ENCODE measurements at places on chromosomes 1 and 21. TPM values are rescaled to one million over a fixed set of nuclear protein-coding genes. Genes with fewer than 3 reads are reported as not detected.
A peak's percentile ranks its signal among the peaks of the same experiment; 100 is the strongest.

SMG5 gene
- 60.4 TPM for total RNA-seq

FDPS gene
- 350 TPM for total RNA-seq

RAB3B gene
- 0.03 TPM for total RNA-seq

GJA4 gene
- not detected for total RNA-seq

AMY1C gene
- total RNA-seq: not detected

ATP5PF gene
- 118 TPM for total RNA-seq

B3GALT2 gene
- total RNA-seq: 4.1 TPM

DNA sequence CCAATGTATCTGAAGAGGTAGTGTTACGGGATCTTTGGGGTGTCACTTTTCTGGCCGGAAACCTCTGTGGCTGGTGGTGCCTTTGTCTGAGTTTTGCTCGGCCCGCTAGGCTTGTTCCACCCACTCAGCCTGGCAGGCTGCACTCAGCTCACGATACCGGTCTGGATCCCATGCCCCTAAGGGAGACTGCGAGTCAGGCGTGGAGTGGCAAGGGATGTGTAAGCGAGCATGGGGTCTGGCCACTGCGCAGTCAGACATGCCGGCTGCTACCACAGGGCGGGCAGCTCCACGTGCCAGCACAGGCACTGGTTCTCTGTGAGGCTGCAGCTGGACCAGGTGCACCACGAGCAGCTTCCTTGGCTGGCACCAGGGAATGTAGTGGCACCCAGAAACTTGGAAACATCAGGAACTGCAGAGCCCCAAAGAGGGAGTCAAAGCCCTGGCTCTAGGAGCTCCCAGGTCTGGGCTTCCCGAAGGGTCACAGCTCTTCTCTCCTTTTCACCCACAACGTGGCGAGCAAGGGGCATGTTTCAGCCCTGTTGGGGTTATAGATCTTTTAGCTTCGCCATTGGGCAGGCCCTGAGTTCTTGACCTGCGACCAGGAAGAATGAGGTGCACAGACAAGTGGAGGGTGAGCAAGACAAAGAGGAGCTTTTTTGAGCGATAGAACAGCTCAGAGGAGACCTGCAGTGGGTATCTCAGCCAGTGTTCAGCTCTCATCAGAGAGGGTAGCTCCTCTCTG is 23.8 kb upstream of the LRRC8C start:
- H3K4me1 ChIP-seq: peaks cover 91% of the 10 kb centered on the region
- peak overlapping the region; percentile 99 for H3K27ac ChIP-seq
- H3K4me3 ChIP-seq: peak overlapping the region; percentile 86
- peaks cover 28% of the 10 kb centered on the region for H3K36me3 ChIP-seq

- H3K27ac ChIP-seq: no peak overlapping the region
- no peaks in the 10 kb centered on the region for H3K4me1 ChIP-seq
- H3K4me3 ChIP-seq: no peak overlapping the region
These were observed 74.1 kb upstream of the CD34 start for GRCh38 chr1:207984831-207985572.

GRCh38 chr1:97159342-97159741 is 437.8 kb downstream of the PTBP2 start:
- H3K4me3 ChIP-seq: no peak overlapping the region
- no peak for DNase-seq
- no peaks in the 10 kb centered on the region for H3K27me3 ChIP-seq
- no peaks in the 10 kb centered on the region for H3K36me3 ChIP-seq
- peaks cover 5% of the 10 kb centered on the region for H3K4me1 ChIP-seq
- no peak overlapping the region for H3K27ac ChIP-seq

- DNase-seq: no peak
- H3K27ac ChIP-seq: no peak overlapping the region
- H3K4me1 ChIP-seq: no peaks in the 10 kb centered on the region
These were observed 207.6 kb downstream of the ROR1 start for GRCh38 chr1:63981408-63981773.

DNA sequence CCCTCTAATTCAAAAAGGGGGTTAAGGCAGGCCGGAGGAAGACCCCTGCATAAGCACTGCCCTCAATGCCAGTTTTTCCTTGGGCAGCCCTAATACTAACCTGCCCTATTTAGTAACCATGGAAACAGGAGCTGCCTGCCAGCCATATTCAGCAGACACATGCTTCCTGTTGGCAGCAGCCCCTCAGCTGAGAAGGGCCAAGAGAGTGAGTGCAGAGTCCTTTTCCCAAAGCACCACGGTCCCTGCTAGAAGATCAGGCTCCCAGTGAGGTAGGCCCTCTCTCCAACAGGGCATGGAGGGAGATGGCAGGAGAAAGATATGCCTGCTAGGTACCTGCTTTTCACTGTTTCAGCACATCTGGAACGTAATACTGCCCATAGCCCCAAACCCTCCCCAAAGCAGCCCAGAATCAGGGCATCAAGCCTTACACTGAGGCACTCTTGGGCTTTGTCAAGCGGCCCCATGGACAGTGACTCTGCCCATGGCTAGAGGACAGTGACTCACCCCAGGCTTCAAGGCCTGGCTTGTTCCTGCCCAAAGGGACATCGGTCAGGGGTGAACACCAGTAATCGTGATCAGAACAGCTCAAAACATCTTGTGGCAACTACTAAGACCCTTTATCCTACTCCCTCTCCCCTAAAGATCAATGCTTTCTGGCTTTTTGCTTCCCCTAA is 64.5 kb downstream of the BCAR3 start:
- DNase-seq: no peak
- no peak overlapping the region for H3K27ac ChIP-seq
- H3K36me3 ChIP-seq: no peaks in the 10 kb centered on the region
- H3K4me1 ChIP-seq: peaks cover 22% of the 10 kb centered on the region
- H3K4me3 ChIP-seq: no peak overlapping the region

- no peak overlapping the region for H3K4me3 ChIP-seq
- DNase-seq: no peak
- no peak overlapping the region for H3K27ac ChIP-seq
These were observed 364.8 kb upstream of the SGIP1 start for GRCh38 chr1:66168948-66169671.

- H3K36me3 ChIP-seq: no peaks in the 10 kb centered on the region
- no peaks in the 10 kb centered on the region for H3K27me3 ChIP-seq
- no peak for DNase-seq
- H3K4me1 ChIP-seq: no peaks in the 10 kb centered on the region
These were observed 15.1 kb downstream of the PCP4 start for GRCh38 chr21:39882151-39882838.

DNA sequence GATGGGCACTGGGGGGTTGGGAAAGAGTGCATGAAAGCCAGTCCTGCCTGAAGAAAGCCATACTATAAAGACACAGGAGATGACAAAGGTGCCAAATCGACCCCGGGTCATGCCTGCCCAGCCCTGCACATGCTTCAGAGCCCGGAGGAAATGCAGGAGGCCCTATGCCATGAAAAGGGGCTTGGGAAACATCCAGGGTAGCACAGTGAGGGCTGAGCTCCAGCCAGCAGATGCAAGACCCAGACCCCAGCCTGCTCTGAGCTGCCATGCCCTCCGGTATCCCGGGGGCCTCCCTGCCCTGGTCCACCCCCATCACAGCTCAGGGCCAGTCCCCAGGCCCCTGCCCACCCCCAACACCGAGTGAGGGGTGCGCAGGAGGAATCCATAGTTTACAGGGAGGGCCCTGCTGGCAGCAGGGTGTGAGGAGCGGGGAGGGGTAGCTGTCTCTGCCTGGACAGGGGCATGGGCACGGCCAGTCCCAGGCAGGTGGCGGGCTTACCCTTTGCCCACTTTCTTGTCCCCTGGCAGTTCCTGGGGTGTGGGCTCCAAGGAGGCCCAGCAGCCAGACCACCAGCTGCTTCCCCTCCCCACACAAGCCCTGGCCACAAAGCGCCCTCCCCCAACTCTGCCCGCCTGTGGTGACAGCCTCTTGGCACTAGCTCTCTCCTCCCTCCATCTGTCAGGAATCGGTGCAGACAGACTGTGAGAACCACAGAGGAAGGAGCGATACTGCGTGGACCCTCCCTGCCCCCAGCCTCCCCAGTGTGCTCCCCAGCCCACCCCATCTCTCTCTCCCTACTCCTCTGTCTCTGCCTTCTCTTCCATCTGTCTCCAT is 16.8 kb downstream of the LRP8 start:
- no peak overlapping the region for H3K27ac ChIP-seq
- no peak for DNase-seq
- peaks cover 24% of the 10 kb centered on the region for H3K36me3 ChIP-seq
- no peak overlapping the region for H3K4me3 ChIP-seq

DNA sequence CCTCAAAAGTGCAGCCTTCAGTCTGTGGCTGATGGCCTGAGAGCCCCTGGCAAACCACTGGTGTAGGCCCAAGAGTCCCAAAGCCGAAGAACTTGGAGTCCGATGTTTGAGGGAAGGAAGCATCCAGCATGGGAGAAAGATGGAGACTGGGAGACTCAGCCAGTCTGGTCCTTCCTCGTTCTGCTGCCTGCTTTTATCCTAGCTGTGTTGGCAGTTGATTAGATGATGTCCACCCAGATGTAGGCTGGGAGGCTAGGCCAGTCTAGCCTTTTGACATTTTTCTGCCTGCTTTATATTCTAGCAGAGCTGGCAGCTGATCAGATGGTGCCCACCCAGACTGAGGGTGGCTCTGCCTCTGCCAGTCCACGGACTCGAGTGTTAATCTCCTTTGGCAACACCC is 1.1 kb upstream of the LYPD8 start:
- H3K4me3 ChIP-seq: no peak overlapping the region
- no peaks in the 10 kb centered on the region for H3K36me3 ChIP-seq
- H3K27ac ChIP-seq: no peak overlapping the region
- no peaks in the 10 kb centered on the region for H3K4me1 ChIP-seq
- no peaks in the 10 kb centered on the region for H3K27me3 ChIP-seq

GRCh38 chr1:32701951-32702598 is 495 bp downstream of the SYNC start:
- H3K27ac ChIP-seq: no peak overlapping the region
- H3K4me3 ChIP-seq: no peak overlapping the region
- no peak for DNase-seq
- H3K4me1 ChIP-seq: peaks cover 11% of the 10 kb centered on the region

DNA sequence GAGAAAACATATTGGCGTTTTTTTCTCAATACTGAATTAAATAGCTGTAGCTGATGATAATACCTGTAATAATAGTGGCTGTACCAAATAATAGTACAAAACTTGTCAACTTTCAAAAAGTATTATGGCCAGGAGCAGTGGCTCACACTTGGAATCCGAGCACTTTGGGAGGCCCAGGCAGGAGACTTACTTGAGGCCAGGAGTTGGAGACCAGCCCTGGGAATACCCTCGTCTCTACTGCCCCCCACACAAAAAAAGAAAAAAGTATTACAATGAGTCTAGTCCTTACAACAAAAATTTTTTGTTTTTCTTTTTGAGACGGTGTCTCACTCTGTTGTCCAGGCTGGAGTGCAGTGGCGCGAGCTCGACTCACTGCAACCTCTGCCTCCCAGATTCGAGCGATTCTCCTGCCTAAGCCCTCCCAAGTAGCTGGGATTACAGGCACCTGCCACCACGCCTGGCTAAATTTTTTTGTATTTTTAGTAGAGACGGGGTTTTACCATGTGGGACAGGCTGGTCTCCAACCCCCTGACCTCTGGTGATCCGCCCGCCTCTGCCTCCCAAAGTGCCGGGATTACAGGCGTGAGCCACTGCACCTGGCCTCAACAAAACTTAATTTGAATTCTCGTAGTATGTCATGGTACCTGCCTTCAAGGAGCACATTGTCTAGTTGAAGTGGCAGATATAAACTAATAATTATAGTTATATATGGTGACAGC is 1.4 kb downstream of the RBBP4 start:
- DNase-seq: no peak
- peaks cover 70% of the 10 kb centered on the region for H3K4me1 ChIP-seq
- H3K36me3 ChIP-seq: peaks cover 59% of the 10 kb centered on the region
- peak overlapping the region; percentile 99 for H3K4me3 ChIP-seq

GRCh38 chr1:30447701-30448100 is 275.7 kb downstream of the MATN1 start:
- no peak for DNase-seq
- no peaks in the 10 kb centered on the region for H3K36me3 ChIP-seq
- no peak overlapping the region for H3K4me3 ChIP-seq
- no peak overlapping the region for H3K27ac ChIP-seq
- H3K4me1 ChIP-seq: no peaks in the 10 kb centered on the region

GRCh38 chr1:235239851-235240250 is 78.8 kb upstream of the RBM34 start:
- H3K36me3 ChIP-seq: peaks cover 40% of the 10 kb centered on the region
- H3K4me1 ChIP-seq: peaks cover 34% of the 10 kb centered on the region
- H3K27me3 ChIP-seq: no peaks in the 10 kb centered on the region
- no peak overlapping the region for H3K4me3 ChIP-seq

DNA sequence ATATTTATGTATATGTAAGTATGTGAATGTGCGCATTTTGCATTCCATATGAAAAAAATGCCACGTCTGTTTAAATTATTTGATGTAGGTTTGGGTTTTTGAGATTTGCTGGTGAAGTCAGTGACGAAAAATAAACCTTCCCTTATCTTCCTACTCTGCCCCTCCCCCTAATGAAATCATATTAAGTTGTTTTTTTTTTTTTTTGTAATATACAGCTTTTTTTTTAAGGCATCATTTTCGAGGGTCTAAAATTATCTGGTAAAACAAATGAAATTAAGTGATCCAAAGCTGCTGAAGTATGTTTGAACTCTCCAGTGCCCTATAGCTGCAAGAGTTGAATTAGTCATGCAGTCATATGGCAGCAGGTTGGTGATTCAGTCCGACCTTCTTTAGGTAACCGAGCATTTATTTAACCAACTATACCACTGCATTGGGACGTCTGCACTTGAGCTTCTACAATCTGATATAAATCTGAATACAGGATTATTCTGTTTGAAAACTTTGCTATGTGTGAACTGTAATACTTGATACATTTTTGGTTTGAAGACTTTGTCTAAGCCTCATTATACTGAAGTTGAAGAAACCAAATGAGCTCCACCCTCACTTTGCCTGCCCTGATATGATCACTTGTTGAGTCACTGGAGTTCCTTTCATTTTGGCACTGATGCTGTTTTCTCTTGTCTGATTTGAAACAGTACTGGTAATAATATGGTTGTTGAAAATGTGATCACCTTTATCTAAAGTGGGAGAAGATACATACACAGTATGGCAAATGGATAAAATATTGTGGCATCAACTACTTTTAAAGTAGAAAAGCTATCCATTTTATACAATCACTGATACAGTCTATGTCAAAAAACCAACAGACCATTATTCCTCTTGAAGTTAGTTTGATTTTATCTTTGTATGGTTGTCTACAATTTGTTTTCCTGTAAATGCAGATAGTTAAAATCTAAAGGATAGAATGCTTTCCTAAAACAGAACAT is 11.7 kb downstream of the PDIK1L start:
- H3K27me3 ChIP-seq: peaks cover 3% of the 10 kb centered on the region
- H3K4me1 ChIP-seq: peaks cover 80% of the 10 kb centered on the region
- DNase-seq: peak; percentile 29
- H3K36me3 ChIP-seq: peaks cover 63% of the 10 kb centered on the region
- H3K27ac ChIP-seq: peak overlapping the region; percentile 81

DNA sequence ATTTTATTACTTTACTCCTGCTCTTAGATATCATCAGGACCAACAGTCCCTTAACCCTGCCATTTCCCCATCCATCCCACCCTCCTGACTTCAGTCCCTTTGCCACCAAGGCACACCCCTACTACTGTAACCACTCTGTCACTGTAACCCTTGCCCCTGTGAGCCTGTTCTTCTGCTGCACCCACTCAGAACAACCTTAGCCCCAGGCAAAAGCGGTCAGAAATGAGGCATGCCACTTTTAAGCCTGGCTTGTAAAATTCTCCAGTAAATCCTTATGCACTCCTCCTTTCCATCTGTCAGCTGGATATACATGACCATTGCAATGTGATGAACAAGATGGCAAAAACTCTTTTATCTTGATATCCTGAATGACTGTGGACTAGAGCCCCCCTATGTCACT is 555.0 kb upstream of the PLXNA2 start:
- H3K27me3 ChIP-seq: no peaks in the 10 kb centered on the region
- no peak overlapping the region for H3K4me3 ChIP-seq
- no peak overlapping the region for H3K27ac ChIP-seq
